ENCODE measurements at places on chromosomes 6 and 20.
A peak's percentile ranks its signal among the peaks of the same experiment; 100 is the strongest.

GRCh38 chr6:90484903-90485302 lies 102.0 kb downstream of the MAP3K7 start:
- DNase-seq, result no peak

DNA sequence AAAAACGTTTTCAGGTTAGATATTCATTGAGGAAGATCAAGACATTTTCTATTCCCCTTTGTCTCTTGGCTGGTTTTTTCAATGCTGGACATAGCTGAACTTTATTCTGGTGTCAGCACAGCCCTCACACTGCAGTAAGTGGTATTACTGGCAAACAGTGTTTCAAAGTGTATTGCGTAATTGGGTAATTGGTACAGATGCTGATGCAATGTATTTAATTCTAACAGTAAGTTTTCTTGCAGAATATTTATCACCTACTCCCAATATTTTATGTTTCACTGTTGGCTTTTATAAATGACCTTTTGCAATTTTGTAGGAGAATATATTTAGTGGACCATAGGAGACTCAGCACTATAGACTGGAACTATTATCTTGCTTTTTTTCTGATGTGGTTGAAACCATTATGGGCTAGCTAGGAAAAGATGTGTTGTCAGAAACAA lies 287.6 kb upstream of the SOX4 start:
- DNase-seq, result peak; percentile 39

DNA sequence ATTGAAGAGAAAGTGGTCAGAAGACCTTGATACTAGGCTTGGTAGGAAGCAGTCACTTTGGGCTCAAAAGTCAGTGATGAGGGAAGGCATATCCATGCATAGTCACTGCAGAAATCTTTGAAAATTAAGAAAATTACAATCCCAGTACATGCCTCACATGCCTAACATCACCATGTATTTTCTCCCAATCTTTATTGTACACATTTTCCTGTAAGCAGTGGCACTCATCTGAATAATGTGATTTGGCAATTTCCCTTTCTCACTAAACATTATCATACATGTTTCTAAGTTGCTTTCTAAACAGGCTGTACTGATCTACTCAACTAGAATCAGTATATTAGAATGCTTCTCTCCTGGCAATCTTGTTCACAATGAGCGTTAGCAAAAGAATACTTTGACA lies 280.7 kb upstream of the SUPT3H start:
- DNase-seq, result no peak

DNA sequence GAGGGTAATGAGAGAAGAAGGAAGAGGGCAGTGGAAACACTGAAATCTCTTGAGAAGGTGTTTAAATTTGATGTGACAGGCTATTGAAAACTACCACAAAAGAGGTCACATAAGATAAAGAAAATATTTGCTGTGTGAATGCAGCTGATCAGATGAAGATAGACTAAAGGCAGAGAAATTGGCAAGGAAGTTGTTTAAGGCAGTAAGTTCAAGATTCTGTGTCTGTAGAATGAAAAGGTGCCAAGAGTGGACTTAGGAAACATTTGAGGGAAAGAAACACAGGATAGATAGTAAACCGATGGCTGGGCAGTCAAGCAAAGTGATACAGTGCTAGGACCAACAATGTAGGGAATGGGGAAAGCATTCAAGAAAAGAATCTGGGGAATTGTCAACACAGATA lies 332.3 kb upstream of the MARCKS start:
- DNase-seq, result no peak

DNA sequence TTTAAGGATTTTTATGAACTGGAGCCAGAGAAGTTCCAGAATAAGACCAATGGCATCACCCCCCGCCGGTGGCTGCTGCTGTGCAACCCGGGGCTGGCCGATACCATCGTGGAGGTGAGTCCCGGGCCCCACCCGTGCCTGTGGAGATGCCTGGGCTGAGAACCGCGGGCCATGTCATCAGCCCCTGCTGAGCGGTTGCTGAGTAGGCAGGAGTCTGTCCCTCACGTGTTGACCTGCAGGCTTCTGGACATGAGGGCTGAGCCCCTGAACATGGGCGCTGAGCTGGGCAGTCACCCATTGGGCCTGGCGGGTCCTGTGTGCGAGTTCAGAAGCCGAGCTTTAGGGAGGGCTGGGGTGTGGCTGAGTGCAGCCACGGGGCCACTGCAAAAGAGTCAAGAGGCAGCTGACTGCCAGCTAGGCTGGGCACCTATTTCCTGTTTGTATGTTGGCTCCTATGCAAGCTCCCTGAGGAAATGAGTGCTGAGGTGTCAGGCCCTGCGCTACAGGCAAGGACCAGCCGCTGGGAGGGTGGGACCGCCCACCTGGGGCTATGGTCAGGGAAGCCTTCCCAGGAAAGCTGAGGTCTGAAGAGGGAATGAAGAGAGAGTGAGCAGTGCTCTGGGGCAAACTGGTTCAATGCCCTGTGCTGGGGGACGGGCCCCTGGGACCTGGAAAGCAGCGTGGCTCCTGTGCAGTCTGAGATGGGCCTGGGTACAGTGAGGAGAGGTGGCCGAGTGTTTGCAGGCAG lies 34.3 kb downstream of the PYGB start:
- DNase-seq, result no peak

- DNase-seq, result peak; percentile 54
Measured at GRCh38 chr20:63442100-63442493, 30.4 kb downstream of the KCNQ2 start.

GRCh38 chr20:33803921-33804337 lies 7.2 kb upstream of the CHMP4B start:
- DNase-seq, result peak; percentile 82

GRCh38 chr6:131729550-131729949 lies 18.7 kb upstream of the CTAGE9 start:
- no peak for DNase-seq
